ENCODE measurements at places on chromosomes 6 and 20.

DNA sequence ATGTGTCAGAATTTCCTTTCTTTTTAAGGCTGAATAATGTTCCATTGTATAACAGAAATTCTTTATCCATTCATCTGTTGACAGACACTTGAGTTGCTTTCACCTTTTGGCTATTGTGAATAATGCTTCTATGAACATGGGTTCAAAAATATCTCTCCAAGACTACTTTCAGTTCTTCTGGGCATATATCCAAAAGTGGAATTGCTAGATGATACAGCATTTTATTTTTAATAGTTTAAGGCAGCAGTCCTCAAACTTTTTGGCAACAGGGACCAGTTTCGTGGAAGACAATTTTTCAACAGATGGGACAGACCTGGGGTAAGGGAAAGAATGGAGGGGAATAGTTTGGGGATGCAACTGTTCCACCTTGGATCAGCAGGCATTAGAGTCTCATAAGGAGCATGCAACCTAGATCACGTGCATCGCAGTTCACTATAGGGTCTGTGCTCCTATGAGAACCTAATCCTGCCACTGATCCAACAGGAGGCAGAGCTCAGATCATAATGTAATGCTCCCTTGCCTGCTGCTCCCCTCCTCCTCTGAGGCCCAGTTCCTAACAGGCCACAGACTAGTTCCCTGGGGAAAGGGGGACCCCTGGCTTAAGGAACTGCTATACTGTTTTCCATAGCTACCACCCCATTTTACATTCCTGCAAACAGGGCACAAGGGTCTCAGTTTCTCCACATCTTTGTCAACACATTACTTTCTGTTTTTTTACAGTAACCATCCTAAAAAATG lies 239.9 kb upstream of the RNF217 start:
- DNase-seq, result no peak

GRCh38 chr6:146803601-146804000 lies 204.8 kb downstream of the ADGB start:
- DNase-seq, result no peak

DNA sequence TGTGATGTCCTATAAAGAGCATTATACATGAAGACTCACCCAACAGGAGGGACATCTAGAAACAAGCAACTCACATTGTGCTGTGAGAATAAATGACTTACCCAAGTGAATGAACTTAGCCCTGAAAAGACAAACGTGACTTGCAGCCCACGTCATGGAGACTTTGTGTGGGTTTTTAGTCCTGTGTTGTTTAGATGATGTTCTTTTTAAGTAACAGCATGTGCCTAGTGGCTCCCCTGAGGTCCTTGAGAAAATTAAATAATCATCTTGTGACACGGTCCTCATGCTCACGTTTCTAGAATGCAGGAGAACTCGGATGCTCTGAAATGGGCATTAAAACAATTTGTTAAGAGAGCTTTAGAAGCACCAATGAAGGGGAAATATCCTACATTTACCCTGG lies 165.1 kb downstream of the SASH1 start:
- DNase-seq, result no peak

GRCh38 chr6:4736371-4736873 lies 39.8 kb upstream of the CDYL start:
- DNase-seq, result no peak

DNA sequence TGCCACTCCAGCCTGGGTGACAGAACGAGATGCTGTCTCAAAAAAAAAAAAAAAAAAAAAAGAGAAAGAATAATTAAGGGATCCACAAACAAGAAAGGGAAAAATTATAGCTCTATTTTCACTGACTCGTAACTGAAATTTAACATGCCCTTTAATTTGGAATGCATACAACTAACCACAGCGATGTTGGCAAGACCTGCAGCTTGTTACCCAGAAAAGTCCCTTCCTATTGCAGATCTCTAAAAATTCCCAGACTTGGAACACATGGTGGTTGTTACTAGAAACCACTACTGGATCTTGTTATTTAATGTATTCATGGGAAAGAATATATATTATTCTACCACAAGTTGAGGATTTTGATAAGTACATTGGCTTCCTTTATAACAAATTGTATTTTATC lies 27.8 kb upstream of the SMIM28 start:
- DNase-seq, result no peak

DNA sequence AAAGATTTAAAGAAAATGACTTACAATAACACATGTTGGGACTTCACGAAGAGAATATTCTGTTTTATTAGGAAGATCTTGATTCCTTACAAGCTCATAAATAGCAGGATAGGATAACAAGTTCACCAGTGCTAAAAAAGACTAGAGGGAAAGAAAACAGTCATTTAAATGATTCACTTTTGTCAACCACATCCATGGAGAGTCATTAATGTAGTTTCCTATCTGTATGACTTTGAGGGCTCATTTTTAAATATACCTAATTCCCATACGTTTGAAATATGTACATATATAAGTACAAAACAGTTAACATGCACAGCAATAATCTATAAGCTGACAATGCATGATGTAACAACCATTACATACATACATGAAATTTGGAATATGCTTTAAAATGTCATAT lies 111.1 kb downstream of the TBC1D32 start:
- no peak for DNase-seq

GRCh38 chr6:30991891-30992290 lies 8.4 kb downstream of the MUC21 start:
- DNase-seq, result no peak

DNA sequence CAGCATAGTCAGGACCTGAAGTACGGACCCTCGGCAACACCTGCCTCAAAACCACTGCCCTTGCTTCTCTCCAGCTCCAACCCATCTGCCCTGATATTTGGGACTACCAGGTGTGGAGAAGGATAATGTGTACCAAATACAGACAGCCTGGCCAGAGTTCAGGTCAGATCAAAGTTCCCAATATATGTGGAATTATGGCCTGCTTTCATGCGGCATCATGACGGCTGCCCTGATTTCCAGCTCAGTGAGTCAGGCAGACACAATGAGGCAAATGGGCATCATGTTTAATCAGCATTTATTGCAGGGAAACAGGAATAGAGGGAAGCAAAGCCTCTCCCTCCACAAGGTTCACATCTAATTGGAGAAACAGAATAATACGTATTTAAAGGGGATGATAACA lies 57.9 kb downstream of the FRK start:
- DNase-seq, result no peak

- no peak for DNase-seq
These were observed 52.5 kb downstream of the BCAS1 start for GRCh38 chr20:54017846-54018245.

GRCh38 chr6:134398453-134398852 lies 80.5 kb upstream of the SGK1 start:
- no peak for DNase-seq

- DNase-seq, result no peak
These were observed 66.3 kb downstream of the NT5E start for GRCh38 chr6:85516168-85516567.

GRCh38 chr20:49345524-49345923 lies 67.7 kb upstream of the ZNFX1 start:
- DNase-seq, result no peak

All from CD4-positive, alpha-beta T cell treated with Interleukin-15 for 4 hours (primary cell).